Dorsolateral prefrontal cortex (tissue), 122 donors: ENCODE measurements at places on chromosomes 5 and 9. TPM values are rescaled to one million over a fixed set of nuclear protein-coding genes. Genes with fewer than 3 reads are reported as not detected.

DNA sequence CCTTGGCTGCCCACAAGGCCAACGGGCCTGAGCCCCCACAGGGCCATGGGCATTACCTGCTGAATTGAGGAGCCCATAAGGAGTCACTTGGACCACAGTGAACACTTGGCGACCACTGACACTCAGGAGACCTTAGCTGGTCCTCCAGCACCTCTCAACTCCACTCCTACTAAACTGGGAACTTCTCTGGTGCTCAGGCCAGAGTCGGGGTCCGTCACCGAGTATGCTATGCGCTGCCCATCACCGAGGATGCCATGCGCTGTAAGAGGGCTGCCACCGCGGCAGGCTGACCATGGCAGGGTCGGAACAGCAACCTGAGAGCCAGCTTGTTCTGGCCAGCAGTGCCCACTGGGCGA is 600 bp upstream of the SQSTM1 start:
- DNase-seq, result no peak

DNA sequence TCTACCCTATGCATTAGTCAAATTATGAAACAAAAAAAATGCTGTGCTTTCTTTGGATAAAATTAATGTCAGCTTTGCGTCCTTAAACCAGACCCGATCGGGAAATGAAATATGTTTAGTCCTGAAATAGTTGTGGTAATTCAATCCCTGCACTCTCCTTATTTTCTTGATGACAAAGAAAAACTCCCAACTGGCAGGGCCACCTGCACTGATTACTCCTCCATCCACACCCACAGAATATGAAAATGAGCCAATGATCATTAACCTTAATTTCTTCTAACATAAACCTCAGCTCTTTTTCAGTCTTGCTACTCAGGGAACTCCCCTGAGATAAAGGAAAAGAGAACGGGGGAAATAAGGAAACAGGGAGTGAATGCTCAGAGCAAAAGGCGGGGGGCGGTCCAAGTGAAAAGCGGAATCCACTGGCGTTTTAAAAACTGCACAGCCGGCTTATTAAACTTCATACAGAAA is 245.3 kb downstream of the BNC2 start:
- no peak for DNase-seq

DNA sequence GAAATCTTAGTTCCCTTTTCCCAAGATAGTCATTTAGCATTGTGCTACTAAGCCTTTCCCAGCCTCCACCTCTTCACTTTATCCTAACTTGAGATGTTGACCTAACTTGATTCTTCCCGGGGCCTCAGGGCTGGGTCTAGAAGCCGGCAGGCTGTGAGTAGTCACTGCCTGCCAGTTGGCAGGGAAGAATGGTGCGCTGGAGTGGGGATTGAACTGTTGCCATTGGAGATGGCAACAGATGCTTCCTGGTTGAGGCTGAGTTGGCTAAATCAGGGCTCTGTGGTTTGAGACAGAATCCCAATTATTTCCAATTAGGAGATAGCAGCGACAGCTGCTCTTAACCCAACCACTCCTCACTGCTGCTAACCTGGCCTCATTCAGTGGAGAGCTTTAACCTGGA is 343.1 kb downstream of the BRINP1 start:
- no peak for DNase-seq

GRCh38 chr5:133847301-133847700 is 121.1 kb downstream of the C5orf15 start:
- DNase-seq, result no peak

OR13C4 gene
- total RNA-seq, result not detected

DNA sequence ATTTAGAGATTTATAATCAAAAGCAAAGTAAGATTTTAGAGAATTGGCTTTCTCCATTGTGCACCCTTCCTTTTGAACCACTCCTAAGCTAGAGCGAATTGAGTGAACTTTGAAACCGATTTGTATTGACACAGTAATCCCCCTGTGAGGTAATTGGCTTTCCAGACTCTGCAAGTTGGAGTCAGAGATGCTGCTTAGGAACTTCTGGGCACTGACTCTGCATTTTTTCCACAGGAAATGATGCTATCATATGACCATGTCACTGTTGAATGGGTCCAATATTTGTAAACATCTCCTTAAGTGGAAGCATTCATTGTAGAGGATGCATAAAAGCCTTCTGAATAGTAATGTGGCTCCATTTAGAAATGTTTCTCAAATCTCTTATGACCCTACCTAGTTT is 394.4 kb upstream of the ZNF608 start:
- DNase-seq, result no peak

FYB1 gene
- total RNA-seq, result 11.0 TPM

DNA sequence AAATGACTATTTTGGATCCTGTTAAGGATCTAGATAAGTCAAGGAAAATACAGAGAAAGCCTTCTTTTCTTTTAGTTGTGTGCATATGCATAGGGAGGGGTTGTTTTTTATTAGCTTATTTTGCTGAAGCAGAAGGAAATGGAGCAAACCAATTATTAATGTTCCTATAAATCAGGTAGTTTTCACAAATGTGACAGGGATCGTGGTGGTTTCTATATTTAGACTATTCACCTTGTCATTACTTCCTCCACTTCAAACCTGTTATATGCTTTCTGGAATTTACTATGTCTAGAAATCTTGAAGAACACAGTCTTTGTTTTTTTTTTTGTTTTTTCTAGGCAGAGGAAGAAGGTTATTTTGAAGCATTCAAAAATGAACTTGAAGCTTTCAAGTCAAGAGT is 22.2 kb downstream of the CDC37L1 start:
- DNase-seq, result no peak

HK3 gene
- total RNA-seq, result 0.19 TPM

GRCh38 chr5:68047035-68047434 is 168.5 kb upstream of the PIK3R1 start:
- DNase-seq, result no peak

ANKRD34B gene
- 0.63 TPM for total RNA-seq

- DNase-seq, result no peak
Observed at GRCh38 chr9:125856331-125856730, 109.2 kb downstream of the PBX3 start.

ELAVL2 gene
- total RNA-seq, result 106 TPM

DNA sequence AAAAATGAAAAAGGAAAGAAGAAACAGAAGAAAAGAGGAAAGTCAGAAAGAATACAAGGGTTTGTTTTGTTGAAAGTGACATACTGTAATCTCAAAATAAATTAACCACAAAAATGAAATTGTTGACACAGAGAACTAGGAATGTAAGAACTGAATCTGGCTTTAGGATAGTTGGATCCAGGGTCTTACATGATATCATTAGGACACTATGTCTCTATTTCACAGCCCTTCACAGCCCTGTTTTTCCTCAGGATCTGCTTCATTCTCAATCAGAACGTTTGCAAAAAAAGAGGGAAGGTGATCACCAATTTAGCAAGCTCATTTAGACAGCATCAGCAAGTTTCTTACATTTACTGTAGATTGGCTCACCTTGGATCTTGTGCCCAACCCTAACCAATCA is 188.5 kb upstream of the NREP start:
- no peak for DNase-seq

DNA sequence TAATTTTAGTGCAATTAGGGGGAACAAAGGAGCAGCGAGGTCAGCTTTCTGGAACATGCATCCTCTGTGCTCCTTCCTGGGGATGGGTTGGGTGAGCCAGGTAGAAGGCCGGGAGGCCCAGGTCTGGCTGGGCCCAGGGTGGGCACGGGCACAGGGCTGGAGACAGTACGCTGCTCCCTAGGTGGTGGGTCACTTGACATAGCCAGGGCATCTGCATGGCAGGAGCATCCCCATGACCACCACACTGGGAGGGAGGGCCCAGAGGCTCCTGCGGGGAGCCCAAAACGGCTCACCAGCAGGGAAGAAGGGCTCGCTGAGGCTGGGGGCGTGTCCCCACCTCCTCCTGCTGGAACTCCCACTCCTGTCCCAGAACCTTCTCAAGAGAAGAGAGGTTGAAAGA is 216.8 kb downstream of the NXNL2 start:
- DNase-seq, result no peak

GRCh38 chr5:74241751-74242140 is 398.8 kb downstream of the ENC1 start:
- no peak for DNase-seq

LHX6 gene
- total RNA-seq, result 11.3 TPM

TARS1 gene
- total RNA-seq, result 62.3 TPM

- no peak for DNase-seq
Observed at GRCh38 chr9:91558879-91559278, 135.2 kb upstream of the NFIL3 start.

DNA sequence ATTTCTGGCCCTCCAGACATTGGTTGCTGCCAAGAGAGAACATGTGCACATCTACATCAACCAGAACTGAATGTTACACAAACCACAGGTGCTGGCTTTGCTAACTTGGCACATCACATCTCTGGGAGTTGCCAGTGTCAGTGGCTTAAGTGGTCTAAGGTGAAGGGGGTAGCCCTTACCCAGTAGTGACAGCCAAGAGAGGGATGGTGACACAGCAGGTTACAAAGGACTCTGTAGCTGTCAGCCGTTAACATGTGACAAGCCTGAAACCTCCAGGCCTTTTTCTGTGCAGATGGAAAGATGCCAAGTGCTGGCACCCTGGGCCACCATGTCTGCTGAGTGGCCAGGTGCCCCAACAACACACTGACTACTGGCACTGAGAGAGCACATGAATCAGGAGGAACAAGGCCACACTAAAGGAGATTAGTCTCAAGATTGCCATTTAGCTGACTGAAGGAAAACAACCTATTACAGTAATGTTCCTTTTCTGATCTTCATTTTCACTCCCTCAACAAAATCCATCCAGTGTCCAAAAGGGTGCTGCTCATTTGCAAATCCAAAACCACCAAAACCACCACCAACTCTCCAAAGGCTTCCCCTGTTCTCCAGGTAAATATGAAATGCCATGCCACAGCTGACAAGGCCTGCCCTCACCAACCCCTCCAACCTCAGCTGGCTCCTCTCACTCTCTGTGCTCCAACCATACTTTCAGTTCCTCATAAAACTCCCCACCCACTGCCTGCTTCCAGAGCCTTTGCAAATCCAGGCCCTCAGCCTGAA is 20.2 kb downstream of the SIL1 start:
- no peak for DNase-seq

SCAMP1 gene
- 92.9 TPM for total RNA-seq

ZBED3 gene
- 13.8 TPM for total RNA-seq

LMX1B gene
- total RNA-seq, result not detected

C9orf153 gene
- total RNA-seq, result 0.41 TPM

HSPB3 gene
- 5.4 TPM for total RNA-seq

- DNase-seq, result no peak
Observed at GRCh38 chr9:133275105-133276000, at the start of gene ABO. Gene ABO (minus strand): TSS chr9:133275201.

- DNase-seq, result no peak
Observed at GRCh38 chr5:156208271-156208670, 118.7 kb upstream of the SGCD start.

HCN1 gene
- 17.8 TPM for total RNA-seq

SPEF2 gene
- total RNA-seq, result 20.6 TPM

DNA sequence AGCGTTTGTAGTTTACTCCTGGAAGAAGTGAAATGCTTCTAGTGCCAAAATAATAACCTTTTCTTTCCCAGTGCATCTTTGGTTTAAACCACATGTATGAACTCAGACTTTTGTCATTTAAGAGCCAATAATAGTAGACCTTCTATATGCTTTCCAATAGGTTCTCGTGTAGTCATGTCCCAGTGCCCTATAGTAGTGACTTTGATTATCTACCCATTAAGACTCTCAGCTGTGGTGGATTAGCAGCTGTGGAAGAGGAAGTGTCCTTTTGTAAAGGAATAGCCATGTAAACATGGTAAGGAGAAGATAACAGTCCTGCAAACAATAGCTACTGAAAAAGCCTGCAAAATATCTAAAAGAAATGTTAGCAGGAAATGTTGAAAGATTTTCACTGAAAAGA is 765.3 kb downstream of the MTRR start:
- no peak for DNase-seq

FAT2 gene
- total RNA-seq, result not detected

UAP1L1 gene
- 21.6 TPM for total RNA-seq

CAMK4 gene
- total RNA-seq, result 86.4 TPM

TAF11L5 gene
- total RNA-seq, result not detected

PCDHA1 gene
- 2.5 TPM for total RNA-seq

DNA sequence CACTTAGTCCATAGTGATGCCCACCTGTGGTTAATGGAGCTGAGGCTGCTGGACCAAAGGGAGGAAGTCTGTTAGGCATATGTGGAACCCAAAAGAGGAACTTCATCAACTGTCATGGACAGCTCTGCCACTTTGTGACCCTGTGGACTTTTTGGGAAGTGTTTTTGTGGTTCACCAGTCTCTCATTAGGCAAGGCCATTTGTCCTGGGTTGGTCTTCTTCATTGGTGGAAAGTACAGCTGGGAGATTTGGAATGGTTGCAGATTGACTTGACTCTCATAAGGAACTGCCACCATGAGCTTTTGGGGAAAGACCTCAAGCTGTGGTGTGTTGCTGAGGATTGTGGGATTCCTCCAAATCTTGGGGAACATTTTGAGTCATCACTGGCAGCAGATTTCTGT is 31.9 kb upstream of the IL12B start:
- DNase-seq, result no peak

- DNase-seq, result no peak
Observed at GRCh38 chr5:41154491-41154890, 58.8 kb downstream of the C6 start.

DNA sequence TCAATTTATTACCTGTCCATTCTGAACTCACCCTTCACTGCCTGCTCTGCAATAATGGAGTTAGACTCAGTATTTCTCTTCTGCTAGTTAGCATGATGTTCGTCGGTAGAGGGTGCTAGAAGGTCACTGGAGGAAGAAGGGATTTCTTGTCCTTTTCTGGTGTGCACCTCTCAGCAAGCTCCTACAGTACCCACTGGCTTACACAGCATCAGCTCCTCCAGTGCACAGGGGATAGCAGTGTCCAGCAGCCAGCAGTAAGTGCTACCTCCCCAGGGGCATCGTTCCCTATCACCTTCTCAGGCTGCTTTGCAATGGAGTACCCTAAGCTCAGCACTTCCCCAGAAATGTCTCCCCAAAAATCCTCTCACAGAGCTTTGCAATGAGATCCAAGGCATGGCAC is 45.9 kb upstream of the APC start:
- DNase-seq, result no peak

CKS2 gene
- 21.1 TPM for total RNA-seq

DNA sequence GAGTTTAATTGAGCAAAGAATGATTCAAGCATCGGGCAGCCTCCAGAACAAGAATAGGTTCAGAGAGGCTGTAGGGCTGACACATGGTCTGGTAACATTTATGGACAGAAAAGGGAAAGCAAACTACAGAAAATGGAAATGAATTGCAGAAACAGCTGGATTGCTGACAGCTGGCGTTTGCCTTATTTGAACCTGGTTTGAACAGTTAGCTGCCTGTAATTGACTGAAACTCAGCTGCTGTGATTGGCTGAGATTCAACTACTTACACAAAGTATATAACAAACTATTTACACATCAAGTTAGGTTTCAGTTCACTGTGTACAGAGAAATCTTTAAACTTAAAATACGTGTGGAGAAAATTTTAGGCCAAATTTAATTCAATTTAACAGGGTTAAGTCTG is 441.7 kb downstream of the PRELID2 start:
- DNase-seq, result no peak

ADAMTS2 gene
- 8.9 TPM for total RNA-seq

PCDHA6 gene
- total RNA-seq, result 8.7 TPM

GRCh38 chr5:104456122-104456521 is 893.5 kb upstream of the NUDT12 start:
- DNase-seq, result no peak

OR1Q1 gene
- total RNA-seq, result not detected
